A549 treated with ZK216348 at 1 μM for 4 hours (cell line): ENCODE measurements at places on chromosomes 1 and 21. TPM values are rescaled to one million over a fixed set of nuclear protein-coding genes. Genes with fewer than 3 reads are reported as not detected.

MAPKAPK2 gene
- total RNA-seq, result 58.7 to 81.1 TPM (median 72.4 TPM) in 5 replicates

CTTNBP2NL gene
- 4.6 to 10.8 TPM (median 9.0 TPM) in 5 replicates for total RNA-seq

CNR2 gene
- not detected in 5 replicates for total RNA-seq

CTNNBIP1 gene
- 7.6 to 9.3 TPM (median 8.1 TPM) in 5 replicates for total RNA-seq

RIPPLY3 gene
- 0.43 to 0.71 TPM (median 0.53 TPM) in 5 replicates for total RNA-seq

MAP3K7CL gene
- 1.1 to 2.6 TPM (median 1.4 TPM) in 5 replicates for total RNA-seq

SPRR2F gene
- total RNA-seq, result not detected in 5 replicates

PTPRU gene
- total RNA-seq, result 4.9 to 7.9 TPM (median 7.8 TPM) in 5 replicates

FAM163A gene
- not detected in 5 replicates for total RNA-seq

TFF3 gene
- total RNA-seq, result not detected in 5 replicates

CD164L2 gene
- not detected in 5 replicates for total RNA-seq

NBPF15 gene
- total RNA-seq, result 15.8 to 25.0 TPM (median 22.0 TPM) in 5 replicates

TP73 gene
- 0.59 to 0.83 TPM (median 0.71 TPM) in 5 replicates for total RNA-seq
